Spinal cord (tissue), 10 donors: ENCODE measurements at places on chromosomes 12 and 14.

DNA sequence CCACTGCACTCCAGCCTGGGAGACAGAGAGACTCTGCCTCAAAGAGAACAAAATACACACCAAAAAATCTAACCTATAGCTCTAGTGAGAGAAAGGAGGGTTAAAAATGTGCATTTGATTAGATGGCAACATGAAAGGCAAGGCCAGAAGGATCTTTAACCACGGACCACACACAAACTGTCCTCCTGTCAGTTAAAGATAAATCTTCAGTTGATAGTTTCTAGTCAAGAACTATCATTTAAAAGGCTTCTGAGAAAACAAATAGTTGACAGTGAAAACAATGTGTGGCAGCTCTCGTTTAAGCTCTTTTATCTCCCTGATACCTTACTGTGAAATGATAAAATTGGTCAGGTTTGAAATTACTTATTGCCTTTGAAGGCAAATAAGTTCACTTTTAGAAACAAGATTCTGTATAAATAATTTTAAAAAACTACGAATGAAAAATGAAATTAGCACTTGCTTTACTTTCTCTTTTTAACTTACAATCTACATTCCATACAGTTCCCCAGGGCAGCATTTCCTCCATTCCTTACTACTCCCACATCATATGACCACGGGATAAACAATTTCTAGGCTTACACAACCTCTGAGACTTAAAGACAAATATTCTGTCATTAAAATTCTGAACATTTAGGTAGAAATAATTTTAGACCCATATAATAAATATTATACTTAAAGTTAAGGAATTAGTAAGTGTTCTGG lies 71.4 kb upstream of the GNPNAT1 start:
- no peak for DNase-seq

DNA sequence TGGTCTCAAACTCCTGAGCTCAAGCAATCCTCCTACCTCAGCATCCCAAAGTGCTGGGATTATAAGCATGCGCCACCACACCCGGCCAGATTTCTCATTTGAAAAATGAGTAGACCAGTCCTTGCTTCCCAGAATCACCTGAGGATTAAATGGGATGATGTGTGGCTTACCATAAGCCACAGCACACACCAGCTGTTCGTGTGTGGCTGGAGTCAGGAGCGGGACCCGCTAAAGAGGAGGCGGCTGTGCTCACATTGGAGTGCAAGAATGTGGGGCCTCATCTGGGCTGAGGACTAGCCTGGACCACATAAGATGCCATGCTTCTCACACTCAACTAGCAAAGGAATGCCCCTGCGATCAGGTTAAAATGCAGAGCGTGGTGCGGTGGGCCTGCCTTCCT lies 6.7 kb upstream of the ALDH2 start:
- no peak for DNase-seq

GRCh38 chr12:2891240-2892053 lies 756 bp downstream of the TULP3 start:
- peak; percentile 33 for DNase-seq

GRCh38 chr12:14919455-14919854 lies 18.9 kb downstream of the ERP27 start:
- no peak for DNase-seq

DNA sequence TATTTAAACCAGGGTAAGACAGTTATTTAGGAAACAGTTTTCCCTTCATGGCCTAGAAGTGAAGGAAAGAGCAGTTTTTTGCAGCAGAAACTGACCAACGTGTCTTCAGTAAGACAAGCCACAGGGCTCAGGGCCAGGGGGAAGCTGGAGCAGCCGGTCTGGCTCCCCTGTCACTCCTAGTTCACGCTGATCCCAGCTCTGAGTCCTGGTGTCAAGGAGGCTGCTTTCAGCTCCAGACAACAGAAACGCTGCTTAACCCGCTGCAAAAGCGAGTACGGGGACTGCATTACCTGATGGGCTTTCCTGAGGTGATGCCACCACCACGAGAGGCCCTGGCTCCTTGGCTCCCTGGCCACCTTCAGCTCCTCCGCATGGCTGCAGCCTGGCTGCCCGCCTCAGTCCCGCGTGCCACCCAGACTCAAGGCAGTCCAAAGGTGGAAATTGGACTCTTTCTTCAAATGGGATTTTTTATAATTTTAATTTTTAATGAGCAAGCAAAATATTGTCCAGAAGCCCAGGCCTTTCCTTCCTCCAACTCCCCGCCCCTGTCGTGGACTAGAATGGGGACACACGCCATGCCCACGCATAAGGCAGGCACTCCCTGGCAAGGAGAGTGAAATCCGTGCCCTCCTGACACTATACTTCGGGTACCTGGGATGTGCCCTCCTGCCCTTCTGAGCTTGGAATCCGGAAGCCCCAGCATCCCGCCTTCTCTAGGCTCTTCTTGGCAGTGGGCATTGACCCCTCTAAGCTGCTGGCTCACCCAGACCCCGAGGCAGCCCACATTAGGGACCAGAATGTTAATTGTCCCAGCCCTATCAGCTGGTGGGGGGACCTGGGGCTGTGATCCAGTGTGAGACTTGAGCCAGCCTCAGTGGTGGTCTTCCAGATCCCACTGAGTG lies 85.0 kb downstream of the PAPOLA start:
- DNase-seq, result peak; percentile 27

GRCh38 chr12:106957583-106957982 lies 1.9 kb downstream of the TMEM263 start:
- DNase-seq, result no peak

DNA sequence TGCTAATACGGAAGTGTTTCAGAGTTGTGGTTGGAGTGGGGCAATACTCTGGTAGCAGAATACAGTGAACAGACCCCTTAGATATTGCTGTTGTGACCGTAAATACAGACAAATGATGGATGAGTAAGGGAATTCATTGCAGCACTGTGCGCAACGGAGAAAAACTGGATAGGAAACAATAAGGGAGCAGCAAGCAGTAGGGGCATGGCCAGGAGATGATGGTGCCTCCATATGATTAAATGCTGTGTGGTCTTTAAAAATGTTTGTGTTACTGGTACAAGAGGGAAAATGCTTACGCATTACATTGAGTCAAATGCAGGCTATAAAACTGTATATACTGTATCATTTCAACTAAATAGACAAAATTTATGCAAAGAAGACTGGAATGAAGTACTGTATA lies 61.6 kb downstream of the EML1 start:
- DNase-seq, result no peak

- no peak for DNase-seq
Observed at GRCh38 chr14:53533384-53533970, 380.4 kb upstream of the DDHD1 start.

DNA sequence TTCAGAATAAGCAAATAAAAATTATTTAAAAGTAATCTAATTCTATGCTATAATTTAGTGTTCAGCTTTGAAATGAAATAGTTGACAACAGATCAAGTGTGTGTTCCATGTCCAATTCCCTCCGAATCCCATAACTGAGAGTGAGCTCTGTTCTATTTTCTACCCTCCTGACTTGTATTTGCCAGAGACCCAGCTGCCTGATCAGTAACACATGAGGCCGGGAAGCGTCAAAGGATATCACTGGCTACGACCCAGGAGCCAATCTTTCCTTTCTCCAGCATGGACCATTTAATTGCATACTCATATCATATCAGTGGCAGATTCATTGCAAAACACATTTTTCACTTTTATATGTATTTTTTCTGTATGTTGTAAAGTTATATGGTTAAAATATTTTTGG lies 108.8 kb upstream of the TSPAN8 start:
- DNase-seq, result no peak

DNA sequence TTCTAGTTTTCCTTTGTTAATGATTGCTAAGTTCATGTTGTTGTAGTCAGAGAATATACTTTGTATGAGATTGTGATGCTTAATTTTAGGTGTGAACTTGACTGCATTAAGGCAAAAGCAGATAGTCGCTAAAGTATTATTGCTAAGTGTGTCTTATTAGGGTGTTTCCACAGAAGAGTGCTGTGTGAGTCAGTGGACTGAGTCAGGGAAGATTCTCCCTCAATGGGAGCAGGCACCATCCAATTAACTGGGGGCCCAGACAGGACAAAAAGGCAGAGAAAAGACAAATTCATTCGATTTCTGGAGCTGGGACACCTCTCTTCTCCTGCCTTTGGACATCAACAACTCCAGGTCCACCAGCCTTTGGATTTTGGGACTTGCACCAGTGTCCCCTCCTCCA lies 48.5 kb downstream of the BAZ1A start:
- no peak for DNase-seq

- DNase-seq, result no peak
Observed at GRCh38 chr12:131276501-131277185, 322.9 kb downstream of the ADGRD1 start.

DNA sequence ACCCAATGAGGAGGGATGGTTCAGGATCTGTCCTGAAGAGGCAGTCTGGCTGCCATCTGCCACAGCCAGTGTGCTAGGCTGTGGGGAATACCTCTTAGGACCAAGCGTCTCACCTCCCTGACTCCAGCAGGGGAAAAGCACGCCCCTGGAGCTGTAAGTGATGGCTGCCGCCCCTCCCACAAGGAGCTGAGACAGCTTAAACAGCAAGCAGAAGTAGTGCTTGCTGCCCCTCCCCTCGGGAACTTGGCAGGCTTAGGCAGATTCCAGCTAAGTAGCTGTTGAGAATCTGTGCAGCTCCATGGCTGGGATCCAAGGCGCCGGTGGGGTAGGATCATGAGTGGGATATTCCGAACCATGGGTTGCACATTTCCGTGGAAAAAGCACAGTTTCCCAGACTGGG lies 360.4 kb upstream of the MDGA2 start:
- DNase-seq, result no peak

DNA sequence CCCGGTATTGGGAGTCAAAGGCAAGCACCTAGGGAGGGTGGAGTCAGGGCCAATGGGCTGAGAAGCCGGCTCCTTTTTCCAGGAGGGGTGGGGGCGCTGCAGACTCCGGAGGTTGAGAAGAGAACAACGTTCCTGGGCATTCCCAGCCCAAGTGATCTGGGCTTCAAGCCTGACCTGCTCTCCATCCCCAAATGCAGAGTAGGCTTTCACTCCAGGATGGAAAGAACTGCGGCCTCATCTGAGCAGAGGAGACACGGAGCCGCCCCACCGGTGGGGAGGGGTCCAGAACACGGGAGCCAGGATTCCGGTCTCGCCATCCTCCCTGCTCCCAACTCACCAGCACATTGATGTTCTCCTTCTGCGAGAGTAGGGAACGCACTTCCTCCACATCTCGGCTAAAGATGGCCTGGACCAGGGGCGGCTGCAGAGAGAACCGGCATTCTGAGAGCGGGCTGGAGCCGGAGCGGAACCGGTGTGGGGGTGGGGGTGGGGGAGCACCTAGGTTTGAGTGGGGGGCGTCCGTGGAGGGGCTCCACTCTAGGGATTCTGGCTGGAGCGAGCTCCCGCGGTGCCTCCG lies 605 bp downstream of the ANKRD52 start:
- no peak for DNase-seq

DNA sequence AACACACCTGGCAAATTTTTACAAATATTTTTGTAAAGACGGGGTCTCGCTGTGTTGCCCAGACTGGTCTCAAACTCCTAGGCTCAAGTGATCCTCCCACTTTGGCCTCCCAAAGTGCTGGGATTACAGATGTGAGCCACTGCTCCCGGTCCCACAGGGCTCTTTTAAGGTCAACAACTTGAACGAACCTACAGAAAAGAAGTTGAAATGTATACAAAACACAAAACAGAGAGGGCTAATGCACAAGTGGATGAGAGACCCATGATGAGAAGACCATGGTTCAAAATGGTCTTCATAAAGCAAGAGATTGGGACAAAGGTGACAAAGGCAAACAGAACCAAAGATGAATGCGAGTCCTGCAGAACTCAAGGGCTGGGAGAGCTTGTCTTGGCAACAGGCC lies 91.4 kb downstream of the CALM1 start:
- DNase-seq, result no peak

DNA sequence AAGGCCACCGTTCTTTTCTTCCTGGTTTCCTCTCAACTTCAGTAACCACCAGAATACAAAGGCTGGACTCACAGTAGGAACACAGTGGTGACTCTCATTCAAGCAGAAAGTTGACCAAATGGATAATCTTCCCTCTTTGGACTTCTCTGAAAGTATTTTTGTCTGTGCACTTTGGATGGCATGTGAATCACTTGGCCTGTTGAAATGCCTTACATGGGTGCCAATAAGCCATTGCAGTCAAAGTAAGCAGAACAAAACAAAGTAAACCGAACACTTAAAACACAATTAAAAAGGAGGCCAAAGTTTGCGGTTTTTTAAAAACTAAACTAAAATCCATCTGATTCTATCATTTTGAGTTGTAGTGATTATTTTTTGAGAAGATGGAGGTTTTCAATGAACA lies 370.1 kb upstream of the DDHD1 start:
- DNase-seq, result peak; percentile 28

DNA sequence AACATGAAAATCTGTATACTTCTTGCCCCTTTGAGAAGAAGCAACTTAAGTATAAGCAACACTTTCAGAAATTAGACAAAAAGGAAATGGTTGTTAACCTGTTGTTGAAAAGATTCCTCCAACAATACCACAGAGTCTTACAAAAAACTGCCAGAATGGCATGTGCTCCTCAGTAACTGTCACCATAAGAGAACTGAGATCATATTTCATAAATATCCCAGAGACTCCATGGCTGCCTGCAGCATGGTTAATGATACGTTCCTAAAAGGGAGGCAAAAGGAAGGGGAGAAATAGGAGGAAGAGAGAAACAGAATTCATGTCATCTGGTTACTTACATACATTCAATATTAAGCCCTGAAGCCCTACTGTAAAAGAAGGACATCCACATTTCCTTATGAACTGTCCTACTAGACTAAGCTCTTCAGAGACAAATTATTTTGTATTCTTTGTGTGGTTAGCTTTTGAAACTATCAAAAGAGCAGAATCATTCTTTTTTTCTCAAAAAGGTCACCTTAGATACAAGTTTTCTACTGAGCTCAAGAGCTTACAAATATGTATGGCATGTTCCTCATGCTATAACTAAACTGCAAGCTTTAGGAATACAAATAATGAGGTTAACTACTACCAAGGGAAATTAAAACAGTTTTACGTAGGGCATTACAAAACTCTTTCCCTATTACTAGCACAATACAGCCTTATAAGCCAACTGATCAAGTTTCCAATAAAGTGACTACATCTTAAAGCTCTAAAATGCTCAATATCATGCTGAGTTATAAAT lies 37.8 kb downstream of the ERGIC2 start:
- DNase-seq, result no peak

DNA sequence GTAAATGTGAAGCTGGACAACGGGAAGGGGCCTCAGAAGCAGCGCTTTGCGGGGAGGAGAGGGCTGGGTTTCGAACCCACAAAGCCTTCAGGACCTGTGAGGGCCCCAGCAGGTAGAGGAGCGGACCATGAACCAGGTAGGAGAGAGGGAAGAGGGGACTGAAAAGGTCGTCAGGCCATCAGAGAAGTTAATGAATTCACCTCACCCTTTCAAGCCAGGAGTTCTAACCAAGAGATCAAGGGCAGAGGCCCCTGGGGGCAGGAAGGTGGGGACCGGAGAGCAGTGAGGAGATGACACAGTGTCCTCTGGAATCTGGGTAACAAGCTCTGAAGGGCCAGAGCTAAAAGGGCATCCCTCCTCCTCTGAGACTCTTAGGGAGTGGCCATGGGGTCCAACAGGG lies 19.4 kb downstream of the SERPINA1 start:
- no peak for DNase-seq

DNA sequence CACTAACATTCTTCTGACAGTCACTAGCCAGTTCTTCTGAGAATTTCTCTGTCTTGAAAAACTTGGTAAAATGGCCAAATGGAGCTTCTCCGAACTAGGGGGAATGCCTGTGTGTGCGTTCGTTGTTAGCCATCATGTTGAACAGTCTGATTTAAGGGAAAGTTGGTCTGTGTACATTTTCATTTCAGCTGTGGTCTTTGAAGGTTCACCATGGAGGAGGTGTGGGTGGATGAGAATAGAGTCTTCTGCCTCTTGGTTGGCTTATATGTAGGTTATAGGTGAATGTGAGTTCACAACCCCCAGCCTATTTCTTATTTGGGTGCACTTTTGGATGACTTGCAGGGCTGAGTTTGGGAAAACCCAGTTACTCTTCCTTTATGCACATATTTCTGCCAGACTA lies 12.9 kb downstream of the ETV6 start:
- DNase-seq, result no peak
